ENCODE measurements at places on chromosomes 16 and 17.

- DNase-seq: no peak
Observed at GRCh38 chr17:7845359-7846062, 9.4 kb upstream of the TMEM88 start.

- peak; percentile 69 for DNase-seq
Observed at GRCh38 chr16:25106567-25107465, 4.7 kb upstream of the LCMT1 start.

DNA sequence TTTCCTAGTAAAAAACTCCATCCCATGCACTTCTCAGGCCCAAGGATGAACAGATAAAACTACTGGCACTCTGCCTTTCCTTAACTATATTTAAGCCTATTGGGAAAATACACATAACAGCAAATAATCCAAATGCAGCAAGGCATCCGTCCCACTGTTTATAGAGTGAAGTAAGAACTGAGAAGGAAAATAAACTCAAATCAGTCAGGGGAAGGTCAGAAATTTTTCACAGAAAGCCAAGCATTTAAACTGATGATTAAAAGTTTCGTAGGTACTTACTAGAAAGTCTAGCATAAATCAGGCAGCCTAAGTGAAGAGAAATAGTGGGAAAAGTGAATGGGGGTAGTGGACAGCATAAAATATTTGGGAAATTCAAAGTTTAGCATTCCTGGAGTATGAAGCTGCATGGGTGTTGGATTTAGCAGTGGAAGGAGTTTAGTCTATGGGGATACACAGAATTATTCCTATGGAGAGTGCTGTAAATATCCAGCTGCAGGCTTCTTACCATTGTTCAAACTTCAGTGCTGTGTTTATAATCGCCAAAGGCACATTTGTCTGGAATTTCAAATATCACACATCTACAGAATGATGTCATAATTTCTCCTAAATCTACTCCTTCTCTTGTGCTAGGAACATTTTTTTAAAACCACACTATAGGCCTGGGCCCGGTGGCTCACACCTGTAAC lies 1131.0 kb upstream of the GOT2 start:
- DNase-seq: no peak

DNA sequence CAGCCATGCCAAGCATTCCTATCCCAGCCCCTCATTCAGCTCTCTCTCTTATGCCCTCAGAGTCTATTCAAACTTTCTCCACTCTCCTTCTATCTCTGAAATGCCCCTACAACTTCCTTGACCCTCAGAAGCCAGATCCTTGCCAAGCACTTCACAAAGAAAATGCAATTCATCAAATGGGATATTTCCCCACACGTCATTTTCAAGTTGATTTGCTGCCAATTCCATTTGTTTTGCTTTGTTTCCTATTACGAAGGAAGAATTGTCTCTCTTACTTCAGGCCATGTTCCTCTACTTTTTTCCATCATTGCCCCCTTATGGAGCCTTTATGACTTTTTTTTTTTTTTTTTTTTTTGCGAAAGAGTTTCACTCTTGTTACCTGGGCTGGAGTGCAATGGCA lies 9.2 kb upstream of the ALOX12 start:
- DNase-seq: no peak

GRCh38 chr17:13398091-13398490 lies 203.6 kb downstream of the HS3ST3A1 start:
- no peak for DNase-seq

DNA sequence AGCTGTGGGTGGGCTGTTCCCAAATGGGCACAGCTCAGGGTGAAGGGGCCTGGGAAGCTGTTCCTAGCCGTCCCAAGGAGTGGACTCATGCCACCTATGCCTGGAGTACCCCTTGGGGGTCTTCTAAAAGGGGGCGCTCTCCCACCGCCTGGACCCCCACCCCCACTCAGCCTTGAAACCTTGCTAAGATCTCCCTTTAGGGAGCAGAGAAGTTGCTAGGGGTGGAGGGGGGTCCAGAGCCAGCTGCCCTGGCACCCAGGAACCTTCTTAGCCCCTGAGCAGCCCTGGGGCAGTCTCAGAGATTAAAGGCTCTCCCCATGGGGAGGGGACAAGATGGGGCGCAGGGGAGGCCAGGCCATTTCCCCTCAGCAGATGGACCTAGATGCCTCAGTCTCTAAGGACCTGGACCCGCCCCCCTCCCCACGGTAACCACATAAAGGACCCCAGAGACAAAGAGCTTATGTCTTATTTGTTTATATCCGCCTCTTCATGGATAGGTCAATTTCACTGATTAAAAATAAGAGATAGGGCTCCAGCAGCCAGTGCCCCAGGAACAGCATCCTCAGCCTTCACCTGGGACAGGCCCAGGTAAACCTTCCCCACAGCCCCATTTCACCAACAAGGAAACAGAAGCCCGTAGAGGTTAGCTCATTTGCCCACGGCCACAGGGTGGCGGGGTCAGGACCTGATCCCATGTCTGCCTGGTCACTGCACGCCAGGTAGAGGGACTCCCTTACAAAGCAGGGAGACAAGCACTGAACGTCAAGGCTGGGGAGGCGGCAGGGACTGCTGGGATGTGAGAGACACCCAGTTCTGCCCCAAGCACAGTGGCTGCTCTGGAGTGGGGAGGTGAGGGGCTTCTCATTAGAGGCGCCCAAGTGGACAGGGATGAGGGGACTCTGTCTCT lies 3.4 kb downstream of the MTSS2 start:
- no peak for DNase-seq

GRCh38 chr16:51150888-51151320 lies at the start of gene SALL1:
Gene SALL1, minus strand, starts transcription at chr16:51151270. Its CDS starts 29 bp downstream, at chr16:51151241.
- DNase-seq: no peak

GRCh38 chr16:57870753-57871454 lies 68.6 kb upstream of the KIFC3 start:
- DNase-seq: no peak

DNA sequence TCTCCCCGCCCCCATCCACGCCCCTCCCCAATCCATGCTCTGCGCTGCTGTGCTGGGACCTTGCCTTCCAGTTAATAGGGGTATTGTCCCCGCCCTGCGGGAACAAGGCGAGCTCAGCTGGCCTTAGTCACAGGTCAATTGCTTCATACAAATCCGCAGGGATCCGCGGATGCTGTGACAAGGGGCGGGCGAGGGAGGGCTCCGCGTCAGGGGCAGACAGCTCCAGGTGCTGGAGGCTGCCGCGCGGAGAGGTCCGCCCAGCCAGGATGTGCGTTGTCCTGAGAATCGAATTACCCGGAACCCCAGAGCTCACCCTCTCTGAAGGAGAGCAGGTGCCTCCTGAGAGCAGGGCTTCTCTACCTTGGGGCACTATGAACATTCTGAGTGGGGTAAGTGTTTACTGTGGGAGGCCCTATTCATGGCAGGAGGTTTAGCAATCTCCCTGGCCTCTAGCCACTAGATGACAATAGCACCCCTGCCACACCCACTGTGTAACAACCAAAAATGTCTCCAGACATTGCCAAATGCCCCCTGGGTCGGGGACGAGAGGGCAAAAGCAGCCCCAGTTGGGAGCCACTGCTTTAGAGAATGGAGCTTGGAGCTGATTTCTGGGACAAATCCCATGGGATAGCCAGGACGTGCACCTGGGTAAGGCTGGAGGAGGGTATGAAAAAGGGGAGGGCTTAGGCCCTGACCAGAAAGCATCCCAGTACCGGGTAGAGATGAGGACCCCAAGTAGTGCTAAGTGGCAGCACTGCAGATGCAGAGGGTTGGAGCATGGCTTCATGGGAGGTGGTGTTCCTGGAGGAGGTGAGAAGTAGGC lies 138.2 kb downstream of the CYLD start:
- no peak for DNase-seq

- no peak for DNase-seq
Observed at GRCh38 chr17:62444063-62444462, 20.4 kb downstream of the METTL2A start.

- DNase-seq: no peak
Observed at GRCh38 chr17:14125518-14126137, 56.3 kb downstream of the COX10 start.

DNA sequence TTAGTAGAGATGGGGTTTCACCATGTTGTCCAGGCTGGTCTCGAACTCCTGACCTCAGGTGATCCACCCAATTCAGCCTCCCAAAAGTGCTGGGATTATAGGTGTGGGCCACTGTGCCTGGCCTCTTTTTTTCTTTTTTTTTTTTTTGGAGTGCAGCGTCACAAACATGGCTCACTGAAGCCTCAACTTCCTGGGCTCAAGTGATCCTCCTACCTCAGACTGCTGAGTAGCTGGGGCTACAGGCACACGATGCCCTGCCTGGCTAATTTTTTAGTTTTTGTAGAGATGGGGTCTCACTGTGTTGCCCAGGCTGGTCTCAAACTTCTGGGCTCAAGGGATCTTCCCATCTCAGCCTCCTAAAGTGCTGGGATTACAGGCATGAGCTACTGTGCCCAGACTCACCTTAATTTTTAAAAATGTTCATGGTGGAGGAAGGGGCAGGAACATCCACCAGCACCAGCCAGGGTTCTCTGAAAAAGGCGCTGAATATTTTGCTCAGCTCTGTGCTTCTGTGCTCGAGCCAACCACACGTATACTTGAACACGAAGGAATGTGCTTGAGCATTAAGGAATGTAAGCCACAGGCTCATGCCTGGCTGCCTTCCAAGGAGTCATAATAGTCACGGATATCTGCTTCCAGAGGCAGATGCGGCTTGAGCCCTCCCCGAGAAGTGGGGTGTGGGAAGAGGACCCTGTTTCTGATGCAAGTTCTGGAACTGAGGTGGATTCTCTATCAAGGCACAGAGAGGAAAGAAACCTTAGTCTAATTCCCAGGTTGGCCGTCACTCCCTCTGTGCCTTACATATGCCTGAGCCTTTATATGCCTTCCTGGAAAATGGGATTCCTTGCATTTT lies 65.5 kb upstream of the CREBBP start:
- DNase-seq: no peak

GRCh38 chr17:38605841-38606645 lies at the start of gene SRCIN1:
Gene SRCIN1, minus strand, starts transcription at chr17:38605952. Its CDS starts 247 bp downstream, at chr17:38605705.
- peak; percentile 55 for DNase-seq

GRCh38 chr16:22216191-22216831 lies 10.2 kb downstream of the EEF2K start:
- no peak for DNase-seq

GRCh38 chr17:65088621-65089360 lies 32.3 kb upstream of the GNA13 start:
- no peak for DNase-seq

GRCh38 chr17:44344939-44345453 lies at the start of gene GRN:
Gene GRN, plus strand, starts transcription at chr17:44345302. Its CDS starts 3,863 bp downstream, at chr17:44349165.
- peak; percentile 70 for DNase-seq

DNA sequence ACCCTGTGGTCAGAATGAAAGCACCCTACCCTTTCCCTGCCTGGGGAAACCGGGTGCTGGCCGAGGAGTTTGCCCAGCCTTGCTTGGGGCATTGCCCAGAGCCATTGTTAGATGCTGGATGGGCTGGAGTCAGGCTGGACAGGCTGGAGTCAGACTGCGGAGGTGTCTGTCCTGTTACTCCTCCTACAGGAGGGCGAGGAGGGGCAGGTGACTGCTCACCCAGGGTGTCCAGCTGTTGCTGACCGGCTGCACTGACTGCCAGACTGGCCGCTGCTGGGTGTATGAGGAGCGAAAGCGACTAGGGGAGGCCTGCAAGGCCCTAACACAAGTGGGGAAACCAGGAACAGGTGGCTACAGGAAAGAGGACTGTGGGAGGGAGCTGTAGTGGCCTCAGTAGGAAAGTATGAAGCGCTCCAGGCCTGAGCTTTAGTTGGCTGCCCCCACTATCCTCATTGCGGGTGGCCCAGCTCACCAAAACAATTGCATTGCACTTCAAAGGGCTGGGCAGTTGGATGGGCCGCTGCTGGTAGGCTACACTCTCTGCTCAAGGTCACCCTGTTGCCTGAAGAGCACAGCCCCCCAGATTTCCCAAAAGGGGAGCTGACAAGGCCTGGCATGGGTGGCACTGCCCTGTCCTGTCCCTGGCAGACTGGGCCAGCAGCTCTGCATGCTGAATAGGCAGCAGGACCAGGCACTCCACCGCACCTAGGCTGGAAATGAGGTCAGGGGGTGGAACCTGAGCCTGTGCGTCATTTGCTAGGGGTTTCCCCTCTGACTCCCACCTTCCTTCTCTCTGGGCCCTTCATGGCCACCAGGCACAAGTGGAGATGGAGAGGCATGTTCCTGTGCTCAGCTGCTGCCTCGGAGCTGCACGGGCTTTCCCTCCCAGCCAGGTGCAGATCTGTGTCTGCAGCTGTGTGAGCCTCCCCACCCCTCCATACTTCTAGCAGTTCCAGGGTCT lies 18.4 kb downstream of the LDHD start:
- peak; percentile 57 for DNase-seq

DNA sequence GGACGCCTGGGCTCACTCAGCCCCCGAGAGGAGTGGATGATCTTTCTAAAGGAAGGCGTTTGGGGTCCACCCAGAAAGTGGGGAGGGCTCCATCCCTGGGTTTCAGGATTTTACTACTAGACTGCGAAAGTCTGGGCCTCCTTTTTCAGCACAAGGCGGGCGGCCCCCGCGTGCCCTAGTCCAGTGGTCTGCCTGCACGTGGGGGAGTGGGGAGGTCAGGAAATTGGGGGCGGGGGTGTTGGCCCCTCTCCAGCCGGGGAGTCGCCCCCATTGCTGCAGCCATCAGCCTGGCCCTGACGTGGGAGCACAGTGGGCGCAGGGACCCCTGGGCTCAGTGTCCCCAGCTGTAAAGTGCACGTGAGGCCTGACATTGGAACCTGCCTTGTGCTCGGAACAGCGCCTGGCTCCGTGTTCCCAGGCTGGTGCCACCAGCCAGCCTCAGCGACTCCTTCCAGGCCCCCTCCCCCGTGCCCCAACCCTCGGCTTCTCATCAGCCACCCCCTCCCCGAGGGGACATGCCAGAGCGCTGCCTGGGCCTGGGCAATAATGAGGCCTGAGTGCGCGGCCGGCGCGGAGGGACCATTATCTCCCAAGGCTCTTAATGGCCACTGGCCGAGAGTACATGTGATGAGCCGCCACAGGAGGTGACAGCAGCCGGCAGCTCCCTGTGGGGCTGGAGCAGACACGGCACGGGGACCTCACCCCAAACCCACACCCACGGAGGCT lies 2.4 kb upstream of the C1QTNF8 start:
- no peak for DNase-seq

GRCh38 chr16:24988593-24989338 lies 26.4 kb downstream of the ARHGAP17 start:
- peak; percentile 5 for DNase-seq
